ENCODE measurements at places on chromosomes 6 and 20.

DNA sequence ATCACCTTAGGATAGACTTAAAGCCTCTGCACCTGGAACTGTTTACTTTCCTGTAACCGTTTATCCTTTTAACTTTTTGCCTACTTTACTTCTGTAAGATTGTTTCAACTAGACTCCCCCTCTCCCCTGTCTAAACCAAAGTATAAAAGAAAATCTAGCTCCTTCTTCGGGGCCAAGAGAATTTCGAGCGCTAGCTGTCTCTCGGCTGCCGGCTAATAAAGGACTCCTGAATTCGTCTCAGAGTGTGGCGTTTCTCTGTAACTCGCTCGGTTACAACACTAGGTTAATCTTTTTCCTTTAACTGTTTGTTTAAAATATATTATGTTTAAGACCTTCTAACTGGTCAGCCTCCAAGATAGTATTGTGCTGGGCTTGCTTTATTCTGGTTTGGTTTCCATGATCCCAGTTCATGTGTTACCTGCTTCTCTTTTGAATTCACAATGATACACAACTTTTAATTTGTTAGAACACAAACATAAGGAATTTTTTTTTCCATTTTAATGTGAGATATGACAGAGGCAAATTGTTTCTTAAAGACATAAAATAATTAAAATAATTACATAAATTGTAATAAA is 8.7 kb upstream of the NQO2 start:
- no peak for DNase-seq

GRCh38 chr6:25334793-25335192 is 55.6 kb downstream of the CARMIL1 start:
- no peak for DNase-seq

DNA sequence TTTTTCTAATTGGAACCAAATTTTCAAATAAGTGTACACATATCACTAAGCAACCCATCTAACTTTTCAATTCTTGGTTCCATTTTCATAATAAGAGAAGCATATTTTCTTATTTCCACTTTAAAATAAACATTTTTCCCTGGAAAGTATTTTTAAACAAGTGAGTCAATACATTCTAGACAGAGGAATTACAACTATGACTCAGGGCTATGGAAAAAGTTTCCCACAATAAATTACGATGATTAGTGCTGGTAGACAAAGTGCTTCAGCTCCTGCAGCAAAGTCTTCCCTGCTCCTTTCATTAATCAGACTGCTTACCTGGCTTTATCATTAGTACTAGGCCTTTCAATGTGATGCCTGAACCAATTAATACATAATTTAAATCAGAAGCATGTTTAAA is 322.5 kb downstream of the HACE1 start:
- no peak for DNase-seq

DNA sequence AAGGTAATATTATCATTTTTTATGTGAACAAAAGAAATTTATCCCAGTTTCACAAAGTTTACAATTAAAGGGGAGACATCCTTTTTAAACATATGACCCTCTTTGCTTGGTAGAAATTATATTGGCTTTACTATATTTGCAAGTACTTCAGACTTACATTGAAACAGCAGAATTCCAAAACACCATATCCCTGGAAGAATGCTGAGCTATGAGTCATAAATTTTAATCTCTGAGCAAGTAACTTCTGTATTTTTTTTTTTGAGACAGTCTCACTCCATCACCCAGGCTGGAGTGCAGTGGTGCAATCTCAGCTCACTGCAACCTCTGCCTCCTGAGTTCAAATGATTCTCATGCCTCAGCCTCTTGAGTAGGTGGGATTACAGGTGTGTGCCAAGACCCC is 240.4 kb downstream of the TBC1D32 start:
- no peak for DNase-seq

DNA sequence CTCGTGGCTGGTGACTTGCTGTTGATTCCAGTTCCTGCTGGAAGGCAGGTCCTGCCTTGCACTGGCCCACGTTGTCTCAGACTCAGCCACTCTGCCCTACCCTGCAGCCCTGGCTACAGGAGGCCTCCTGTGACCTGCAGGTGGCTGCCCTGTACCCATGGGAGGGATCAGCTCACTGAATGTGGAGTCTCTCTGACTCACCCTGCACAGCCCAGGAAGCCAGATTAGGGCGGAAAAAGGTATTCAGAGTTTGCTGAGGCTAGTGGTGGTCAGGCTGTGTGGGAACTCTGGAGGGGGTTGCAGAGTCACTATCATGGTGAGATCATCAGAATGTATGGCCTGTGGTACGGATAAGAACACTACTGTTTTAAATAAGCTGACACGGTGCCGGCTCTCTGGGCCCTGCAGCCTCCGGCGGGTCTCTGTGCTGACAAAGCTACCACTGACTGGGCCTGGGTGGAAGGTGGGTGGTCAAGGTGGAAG is 24.7 kb upstream of the PYGB start:
- no peak for DNase-seq

DNA sequence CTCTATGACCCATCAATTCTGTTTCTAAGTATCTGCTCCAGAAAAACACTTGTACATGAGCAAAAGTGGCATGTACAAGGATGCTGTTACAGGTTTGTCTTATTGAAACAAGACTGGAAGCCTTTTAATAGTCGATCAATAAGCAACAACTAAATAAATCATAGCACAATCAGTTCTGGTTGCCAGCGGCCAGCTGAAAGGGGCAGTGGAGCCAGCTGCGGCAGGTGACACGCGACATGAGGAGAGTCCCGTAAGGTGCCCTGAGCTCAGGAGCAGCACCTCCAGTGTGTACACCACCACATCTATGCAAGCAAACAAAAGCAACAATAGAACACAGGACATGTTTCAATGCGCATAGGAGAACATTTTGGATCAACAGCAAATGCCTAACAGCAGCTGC is 20.7 kb upstream of the NNAT start:
- DNase-seq, result no peak

DNA sequence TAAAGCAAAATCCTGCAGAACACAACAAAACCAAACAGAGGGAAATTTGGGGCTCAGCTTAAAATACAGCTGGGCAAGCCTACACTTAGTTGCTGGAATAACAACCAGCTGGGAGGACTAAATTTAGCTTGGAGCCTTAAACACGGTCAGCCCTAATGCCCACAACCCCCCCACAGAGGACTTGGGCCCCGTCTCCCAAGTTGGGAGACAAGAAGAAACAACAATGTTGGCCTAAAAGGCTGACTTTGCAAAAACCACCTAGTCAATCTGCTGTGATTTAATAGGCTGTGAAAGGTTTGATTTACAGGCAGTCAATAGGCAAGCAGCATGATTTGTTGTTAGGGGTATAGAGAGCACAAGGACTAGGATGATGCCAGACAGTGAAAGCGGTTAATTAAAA is 40.3 kb upstream of the ARMC2 start:
- no peak for DNase-seq

GRCh38 chr6:62763125-62763912 is 447.9 kb upstream of the FKBP1C start:
- no peak for DNase-seq

DNA sequence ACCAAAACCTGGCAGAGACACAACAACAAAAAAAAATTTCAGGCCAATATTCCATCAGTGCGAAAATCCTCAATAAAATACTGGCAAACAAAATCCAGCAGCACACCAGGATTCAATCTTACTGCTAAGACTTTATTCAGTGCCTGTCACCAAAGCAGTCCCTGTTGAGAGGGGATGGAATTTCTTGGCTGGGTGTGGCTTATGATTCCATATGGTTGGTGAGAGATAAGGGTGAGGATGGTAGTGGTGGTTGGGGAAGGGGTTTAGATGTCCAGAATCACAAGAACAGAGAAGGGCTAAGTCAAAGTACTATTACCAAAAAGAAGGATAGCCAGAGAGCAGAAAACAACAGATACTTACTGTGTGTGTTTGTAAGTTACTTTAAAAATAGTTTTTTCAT is 152.8 kb upstream of the SLC35B3 start:
- no peak for DNase-seq

DNA sequence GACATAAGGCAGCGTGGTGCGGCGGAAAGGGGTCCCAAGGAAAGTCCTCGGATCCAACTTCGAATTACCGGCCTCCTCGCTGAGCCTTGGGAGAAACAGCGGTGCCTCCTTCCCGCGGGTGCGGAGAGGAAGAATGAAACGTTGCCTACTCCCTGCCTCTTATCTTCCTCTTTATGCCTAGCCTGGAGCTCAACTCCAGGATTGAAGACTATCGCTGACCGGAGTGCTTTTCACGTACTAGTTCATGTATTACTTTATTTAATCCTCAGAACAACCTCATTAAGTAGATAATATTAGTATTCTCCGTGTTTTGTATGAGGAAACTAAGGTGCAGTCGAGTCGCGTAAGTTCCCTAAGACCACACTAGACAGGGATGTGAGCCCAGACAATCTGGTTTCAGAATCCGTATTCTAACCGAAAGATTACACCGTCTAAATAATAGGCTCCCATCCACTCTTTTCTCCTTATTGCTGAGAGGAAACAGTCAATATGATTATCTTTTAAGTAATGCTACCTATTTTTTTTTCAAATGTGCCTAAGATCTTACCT is 793 bp upstream of the PDSS2 start:
- no peak for DNase-seq

DNA sequence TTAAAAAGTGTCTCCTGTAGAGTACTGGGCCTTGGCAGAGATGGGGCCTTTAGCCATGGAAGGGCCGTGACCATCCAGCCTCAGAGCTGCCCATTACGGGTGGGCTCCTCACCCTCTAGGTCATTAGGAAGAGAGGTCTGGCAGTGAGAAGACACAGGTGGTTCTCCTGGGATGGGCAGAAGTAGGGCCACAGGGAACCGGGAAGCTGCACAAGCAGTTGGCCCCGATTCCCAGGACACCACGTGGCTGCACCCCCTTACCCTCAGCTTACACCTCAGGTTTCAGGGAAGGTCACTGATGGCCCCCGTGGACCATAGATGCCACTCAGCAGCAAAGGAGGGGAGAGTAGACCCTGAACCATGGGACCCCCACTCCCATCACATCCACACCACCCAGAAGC is 1.6 kb downstream of the RAET1G start:
- no peak for DNase-seq

DNA sequence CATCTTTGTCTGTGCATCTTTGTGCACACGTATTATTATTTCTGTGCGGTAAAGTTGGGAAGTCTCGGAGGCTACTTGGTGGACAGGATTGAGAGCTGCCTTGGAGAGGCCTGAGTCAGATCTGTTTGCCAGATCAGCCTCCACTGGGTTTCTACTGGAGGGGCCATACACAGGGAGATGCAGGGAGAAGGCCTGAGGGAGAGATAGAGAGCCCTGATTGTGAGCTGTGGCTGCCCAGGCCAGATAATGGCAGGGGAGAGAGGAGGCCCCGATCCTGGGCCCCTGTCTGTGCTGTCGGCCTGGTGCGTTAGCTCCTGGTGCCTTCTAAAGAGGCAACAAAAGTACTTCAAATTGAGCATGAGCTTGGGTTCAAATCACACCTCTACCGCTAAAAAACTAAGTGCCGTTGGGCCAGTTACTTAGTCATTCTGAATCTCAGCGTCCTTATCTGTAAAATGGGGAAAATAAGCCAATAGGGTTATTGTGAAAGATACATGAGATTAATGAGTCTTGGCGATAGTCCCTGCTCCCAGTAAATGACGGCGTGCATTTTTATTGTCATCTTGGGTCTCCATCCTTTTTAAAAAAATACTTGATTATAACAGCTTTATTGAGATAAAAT is 27.6 kb upstream of the ADA start:
- DNase-seq, result no peak

GRCh38 chr20:4455301-4455701 is 266.4 kb upstream of the PRND start:
- DNase-seq, result no peak

DNA sequence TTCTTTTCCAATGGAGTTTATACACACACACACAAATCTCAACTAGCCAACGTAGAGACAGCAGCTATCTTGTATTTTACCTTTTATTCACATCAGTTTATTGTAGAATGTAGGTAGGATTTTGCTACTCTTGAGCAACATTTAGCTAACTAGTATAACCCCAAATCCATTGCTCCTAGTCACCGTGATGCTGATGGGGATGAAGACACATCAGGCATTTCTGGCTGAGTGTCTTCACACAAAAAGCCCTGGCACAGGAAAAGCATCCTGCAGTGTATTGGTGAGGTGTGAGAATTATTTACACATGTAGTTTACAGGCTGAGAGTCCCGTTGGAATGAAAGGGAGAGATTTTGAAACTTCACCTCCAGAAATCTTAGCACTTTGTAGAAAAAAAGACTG is 65.9 kb upstream of the FBXL4 start:
- no peak for DNase-seq

GRCh38 chr6:167098825-167099225 is 24.1 kb upstream of the CCR6 start:
- no peak for DNase-seq

DNA sequence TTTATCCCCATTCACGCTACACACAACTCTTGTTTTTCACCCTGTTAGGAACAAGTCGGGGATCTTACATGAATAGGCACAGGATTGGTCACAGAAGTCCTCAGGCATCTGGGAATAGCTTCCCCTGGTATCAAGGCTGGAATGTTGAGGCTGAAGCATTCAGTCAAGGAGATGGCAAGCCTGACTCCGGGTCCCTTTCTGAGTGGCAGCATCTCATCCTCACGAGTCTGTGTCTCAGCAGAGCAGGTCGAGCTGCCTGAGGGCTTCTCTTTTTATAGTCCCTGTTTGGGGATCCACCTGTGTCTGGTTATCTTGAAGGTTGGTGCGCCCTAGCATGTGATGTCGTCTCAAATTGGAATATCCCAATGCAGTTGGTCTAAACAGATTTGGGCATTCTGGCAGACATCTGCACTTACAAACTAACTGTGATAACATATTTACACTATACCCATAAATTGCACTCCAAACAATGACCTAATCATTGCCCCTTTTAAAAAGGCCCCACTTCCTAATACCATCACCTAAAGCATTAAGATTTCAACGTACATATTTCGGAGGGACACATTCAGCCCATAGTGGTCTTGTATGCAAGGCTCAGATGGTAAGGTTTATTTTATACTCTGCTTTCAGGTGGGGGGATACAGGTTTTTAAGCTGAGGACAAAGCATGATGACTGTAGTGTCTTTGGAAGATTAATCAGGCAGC is 112.7 kb upstream of the CLDN20 start:
- no peak for DNase-seq

DNA sequence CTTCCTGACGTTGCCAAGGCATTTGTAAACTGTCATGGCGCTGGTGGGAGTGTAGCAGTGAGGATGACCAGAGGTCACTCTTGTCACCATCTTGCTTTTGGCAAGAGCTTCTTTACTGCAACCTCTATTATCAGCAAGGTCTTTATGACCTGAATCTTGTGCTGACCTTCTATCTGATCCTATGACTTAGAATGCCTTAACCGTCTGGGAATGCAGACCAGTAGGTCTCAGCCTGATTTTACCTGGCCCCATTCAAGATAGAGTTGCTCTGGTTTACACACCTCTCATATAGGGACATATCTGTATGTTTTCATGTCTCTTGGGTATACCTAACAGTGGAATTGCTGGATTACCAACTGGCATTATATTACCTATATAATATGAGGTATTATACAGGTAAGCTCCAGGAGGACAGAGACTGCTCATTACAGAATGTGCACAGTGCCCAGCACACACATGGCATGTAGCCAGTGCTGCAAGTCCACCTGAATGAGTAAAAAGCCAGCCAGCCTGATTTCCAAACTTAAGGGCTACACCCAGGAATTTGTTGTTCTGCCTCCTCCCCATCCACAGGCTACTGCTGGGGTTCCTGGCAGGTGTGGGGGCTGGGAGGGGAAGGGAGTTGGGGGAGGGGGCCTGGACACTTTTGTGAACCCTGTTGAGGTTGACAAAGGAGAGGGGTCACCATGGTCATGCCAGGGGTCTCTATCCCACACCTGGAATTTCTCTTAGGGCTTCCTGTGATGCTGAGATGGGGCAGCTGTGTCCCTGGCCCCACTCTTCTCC is 35.2 kb upstream of the BLCAP start:
- DNase-seq, result no peak

Data from omental fat pad (tissue), 4 donors.